Caudate nucleus (tissue), 63 donors: ENCODE measurements at places on chromosomes 3 and 15.

DNA sequence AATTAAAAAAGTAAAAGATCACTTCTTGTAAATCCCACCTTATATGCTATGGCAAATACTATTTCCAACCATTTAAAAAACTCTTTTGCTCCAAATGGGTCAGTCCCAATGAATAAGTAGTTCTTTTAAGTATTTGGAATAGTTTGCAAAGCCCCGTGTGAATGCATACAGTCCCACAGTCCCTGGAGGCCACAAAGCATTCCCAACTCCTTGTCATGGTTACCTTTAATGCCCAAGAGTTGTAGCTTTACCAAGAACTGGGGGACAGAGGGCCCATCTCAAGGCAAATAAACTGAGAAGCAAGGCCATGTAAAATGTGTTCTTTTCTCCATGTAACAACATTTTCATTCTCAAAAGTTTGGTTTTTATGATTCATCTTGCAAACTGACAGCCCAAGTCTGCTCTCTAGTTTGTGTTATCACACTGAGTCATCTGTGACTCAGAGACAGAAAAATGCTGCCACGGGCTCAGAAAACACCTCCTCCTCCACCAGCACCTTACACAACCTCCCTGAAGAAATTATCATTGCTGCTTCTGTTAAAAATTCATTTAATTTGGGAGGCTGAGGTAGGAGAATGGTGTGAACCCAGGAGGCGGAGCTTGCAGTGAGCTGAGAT lies 336.2 kb downstream of the ERC2 start:
- DNase-seq = no peak

GRCh38 chr3:160091441-160091840 lies 102.8 kb downstream of the IL12A start:
- no peak for DNase-seq

- no peak for DNase-seq
Measured at GRCh38 chr3:102017784-102018183, 168.5 kb downstream of the NFKBIZ start.

GRCh38 chr3:37243820-37244748 lies 69.7 kb upstream of the LRRFIP2 start:
- peak; percentile 56 for DNase-seq

GRCh38 chr3:177476495-177476894 lies 279.2 kb upstream of the TBL1XR1 start:
- no peak for DNase-seq

GRCh38 chr15:82040862-82041261 lies 5.0 kb downstream of the MEX3B start:
- DNase-seq = no peak

DNA sequence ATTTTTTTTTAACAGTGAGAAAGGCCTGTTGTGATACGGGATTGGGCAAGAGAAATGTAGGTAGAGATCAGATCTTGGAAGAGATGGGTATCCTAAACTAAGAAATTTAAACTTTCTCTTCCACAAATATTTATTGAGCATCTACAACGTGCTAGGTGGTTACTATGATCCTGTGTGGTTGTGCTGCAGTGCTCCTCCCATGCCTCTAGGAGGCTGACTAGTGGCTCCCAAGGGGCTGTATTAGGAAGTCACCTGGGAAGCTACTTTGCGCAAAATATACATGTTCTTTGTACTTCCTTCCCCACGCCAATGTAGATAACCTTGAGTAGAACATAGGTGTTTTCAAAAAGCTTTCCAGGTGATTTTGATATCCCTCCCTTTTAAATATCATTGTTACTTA lies 27.2 kb downstream of the USP3 start:
- no peak for DNase-seq

DNA sequence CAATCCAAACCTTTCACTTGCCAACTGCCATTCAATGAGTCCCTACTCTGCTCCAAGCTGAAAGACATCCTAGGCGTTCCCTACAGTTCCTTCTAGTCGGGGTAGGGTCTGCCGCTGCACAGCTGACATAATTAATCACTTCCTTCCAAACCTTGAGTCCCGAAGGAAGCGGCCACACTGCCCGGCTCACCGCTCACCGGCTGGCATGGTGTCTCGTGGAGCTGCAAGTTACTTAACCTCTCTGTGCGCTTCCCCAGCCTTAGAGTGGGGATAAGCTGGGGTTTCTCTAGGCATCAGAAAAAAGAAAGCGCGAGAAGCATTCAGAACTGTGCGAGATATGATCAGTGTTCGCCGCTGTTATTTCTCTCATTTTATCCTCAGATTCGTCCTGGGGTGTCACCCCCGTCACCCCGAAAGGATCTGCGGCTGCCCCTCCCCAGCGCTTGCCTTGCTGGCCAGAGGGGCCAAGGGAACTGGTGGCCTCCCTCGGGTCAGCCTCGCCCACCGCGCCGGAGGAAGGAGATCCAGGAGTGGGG lies 748 bp downstream of the MRPS25 start:
- no peak for DNase-seq

DNA sequence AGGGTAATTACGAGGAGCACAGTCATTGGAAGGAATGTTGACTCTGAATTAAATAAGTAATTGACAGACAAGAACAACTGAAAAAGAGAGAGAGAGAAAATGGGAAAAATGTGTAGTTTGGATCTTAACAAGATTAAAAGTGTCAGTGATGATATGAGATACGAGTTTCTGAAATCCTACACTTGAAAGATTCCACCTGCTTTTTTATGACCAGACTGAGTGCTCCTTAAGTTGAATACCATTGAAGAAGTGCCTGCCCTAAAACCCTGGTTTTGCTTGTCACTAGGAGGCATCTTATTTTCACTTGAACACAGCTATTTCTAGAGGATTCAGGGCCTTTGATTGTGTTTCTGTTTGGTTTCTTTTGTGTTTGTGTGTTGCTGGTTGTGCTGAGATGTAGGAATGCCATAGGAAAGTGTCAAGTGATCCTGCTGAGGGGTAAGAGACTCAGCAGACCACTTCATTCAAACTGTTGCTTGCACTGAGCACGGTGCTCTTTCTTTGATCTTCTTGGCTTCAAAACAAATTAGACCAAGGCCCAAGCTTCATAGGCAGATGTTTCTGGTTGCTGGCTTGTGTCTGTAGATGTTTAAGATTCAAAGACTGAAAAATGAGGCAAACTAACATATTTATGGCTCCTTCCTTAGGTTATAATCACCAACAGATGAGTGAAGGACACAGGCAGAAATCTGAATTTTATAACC lies 17.2 kb upstream of the ABHD10 start:
- DNase-seq = no peak

GRCh38 chr3:42547401-42547945 lies 34.3 kb downstream of the SEC22C start:
- DNase-seq = peak; percentile 44

DNA sequence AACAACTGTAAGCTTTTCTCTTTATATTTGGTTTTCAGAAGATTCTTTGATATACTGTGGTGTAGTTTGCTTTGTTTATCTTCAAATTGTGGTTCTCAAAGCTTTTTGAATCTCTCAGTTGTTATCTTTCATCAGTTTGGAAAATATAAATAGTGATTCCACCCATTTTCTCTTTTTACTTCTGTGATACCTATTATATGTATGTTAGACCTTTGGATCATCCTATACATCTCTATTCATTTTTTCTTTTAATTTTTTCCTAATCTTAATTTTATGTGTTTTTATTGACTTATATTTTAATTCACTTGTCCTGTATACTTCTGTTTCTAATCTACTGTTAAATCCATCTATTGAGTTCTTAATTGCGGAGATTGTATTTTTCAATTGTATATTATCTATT lies 160.7 kb upstream of the COL8A1 start:
- DNase-seq = no peak

DNA sequence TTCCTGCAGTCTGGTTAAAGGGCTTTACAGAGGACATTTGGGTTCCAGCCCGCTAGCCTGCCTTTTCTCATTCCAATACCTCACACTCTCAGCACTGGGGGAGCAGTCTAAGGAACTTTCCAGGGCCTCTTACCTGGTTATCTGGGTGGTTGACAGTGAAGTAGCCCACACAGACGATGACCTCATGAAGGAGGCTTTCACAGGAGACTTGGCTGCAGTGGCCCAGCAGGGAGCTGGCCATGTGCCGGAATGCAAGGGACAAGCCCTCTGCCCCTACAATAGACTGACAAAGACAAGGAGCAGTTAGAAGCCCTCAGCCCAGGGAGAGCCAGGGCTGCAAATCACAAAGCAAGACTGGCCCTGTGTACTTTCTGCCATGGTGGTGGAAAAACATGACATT lies 39.5 kb downstream of the ISL2 start:
- DNase-seq = no peak

DNA sequence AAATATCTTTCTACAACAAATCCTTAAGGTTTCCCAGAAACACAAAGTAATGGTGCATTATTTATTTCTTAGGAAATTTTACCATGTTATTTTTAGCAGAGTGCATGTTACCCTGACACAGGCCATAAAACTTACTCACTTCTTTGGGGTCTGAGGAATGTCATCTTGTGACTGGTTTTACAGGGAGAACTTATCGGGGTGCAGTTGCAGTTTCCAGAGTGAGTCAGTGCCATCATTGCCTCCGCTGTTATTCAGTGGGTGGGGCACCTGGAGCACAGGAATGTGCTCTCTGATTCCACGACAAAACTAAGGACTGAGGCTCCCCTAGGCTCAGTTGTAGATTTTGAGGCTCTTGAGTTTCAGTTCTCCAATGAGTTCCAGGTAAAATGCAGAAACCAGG lies 11.1 kb upstream of the GREM1 start:
- no peak for DNase-seq

- no peak for DNase-seq
Measured at GRCh38 chr15:67784090-67784781, 41.1 kb upstream of the SKOR1 start.

DNA sequence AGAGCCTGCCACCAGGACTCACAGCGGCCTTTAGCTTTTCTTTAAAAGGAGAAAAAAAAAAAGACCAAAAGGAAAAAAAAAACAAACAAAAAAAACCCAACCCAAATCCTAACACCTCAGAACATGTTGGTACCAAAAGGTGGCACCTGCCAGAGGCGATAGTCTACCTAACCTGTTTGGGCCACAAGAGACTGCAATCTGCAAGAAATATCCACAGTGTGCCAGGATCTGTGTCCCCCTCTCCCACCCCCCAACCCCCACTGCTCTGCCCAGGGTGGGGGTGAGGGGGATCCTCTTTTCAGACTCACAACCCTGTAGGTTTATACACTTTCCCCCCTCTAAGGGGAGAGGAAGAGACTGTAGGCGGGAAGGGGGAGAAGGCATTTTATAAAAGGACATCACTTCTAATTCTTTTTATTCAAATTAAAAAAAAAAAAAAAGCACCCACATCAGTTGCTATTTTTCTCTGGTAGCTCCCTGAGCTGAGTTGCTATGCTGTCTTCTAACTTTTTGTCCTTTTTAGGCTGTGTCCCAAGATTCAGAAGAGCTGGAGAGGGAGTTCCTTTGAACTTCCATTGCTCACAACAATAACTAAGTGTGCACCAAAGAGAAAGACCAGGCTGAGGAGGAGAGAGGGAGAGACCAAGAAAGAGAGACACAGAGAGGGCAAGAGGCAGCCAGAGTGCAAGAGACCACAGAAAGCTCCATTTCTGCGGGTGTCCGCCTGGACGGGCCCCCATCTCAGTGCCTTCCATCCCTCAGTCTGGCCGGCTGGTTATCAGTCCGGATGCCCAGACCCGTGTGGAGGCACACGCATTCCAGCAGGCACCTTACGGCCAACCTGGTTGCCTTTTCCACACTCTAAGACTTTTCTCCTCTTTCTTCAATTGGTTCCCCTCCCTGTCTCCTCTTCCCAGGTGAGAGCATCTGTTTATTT lies 48.9 kb downstream of the TLE3 start:
- no peak for DNase-seq

GRCh38 chr3:106323586-106323985 lies 454.8 kb upstream of the CBLB start:
- DNase-seq = no peak

DNA sequence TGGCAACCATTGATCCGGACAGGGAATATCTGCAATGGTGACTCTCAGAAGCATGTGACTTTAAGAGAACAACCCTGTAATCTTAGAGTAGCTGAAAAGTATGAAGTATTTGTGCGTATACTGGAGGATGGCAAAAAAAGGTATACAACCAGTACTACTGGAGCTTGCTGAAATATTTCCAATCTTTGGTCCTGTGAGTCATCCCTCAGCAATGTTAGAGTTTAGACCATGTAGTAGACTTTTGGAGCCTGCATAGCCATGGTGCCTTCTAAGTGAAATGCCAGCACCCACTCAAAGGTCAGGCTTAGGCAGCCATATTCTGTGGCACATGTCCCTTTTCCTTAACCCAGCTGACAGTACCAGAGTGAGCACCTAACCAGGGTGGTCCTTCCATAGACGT lies 429.4 kb downstream of the NTRK3 start:
- DNase-seq = no peak

DNA sequence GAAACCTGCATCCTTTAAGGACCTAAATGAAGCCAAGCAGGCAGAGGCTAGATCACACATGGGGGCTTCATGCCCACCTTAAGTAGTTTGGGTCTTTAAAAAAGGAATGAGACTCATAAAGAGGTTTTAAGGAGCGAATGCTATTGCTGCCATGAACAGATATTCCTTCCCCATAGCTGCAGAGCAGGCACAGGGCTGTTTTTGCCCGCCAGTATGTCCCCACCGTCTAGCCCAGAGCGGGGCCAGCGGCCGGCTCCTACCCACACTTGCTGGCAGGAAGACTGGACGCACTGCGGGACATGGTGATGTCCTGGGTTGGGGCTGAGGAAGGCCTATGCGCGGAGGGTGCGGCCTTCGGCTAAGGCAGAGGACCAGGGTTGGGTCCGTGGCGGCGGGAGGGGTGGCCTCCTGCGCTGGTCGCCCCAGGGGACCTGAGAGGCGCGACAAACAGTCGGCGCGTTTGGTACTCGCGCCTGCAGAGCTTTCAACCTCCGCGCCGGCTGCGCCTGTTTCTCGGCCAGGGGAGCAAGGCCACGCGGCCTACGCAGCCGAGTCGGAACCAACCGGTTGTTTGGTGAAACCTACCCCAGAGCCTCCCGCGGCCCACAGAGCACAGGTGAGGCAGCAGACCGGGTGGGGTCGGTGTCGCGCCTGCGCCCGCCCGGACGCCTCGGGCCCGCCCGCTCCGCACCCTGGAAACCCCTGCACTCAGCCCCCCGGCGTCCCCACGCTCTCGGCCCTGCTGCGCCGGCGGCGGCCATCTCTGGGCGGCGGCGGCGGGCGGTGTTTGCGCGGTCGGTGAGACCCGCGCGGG lies at the start of gene FAIM:
Gene FAIM (plus strand): TSS at position 450 of the 814 bp plus-strand sequence. CDS start 10,956 bp downstream, outside the sequence.
- DNase-seq = peak; percentile 35

- no peak for DNase-seq
Measured at GRCh38 chr3:170054204-170054603, 16.4 kb downstream of the GPR160 start.

- peak; percentile 54 for DNase-seq
Measured at GRCh38 chr3:126197854-126198584, 17.6 kb upstream of the ALDH1L1 start.

DNA sequence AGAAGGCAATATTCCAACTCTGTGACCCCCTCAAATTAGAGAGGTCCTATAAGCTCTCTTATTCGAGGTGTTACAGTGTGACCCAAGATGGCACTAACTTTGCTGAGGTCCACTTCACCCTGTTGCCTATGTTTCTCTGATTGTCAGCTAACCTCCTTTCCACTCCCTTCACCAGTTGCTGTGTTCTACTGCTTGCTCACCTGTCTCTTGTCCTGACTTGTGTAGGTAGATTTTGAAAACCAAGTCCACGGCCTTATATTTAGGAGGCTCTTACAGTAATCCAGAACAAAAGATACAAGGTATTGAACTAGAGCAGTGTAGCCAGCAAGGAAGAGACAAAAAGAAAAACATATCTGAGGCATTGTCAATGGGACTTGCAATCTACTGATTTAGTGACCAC lies 20.1 kb upstream of the GSK3B start:
- DNase-seq = no peak

- DNase-seq = no peak
Measured at GRCh38 chr3:38318766-38319671, 27.6 kb upstream of the XYLB start.

- DNase-seq = no peak
Measured at GRCh38 chr3:30475038-30475808, 131.2 kb upstream of the TGFBR2 start.

- no peak for DNase-seq
Measured at GRCh38 chr15:83555383-83555782, 98.5 kb upstream of the ADAMTSL3 start.
